ENCODE measurements at places on chromosomes 3 and 15.

GRCh38 chr3:172562871-172563865 is 39.9 kb upstream of the TNFSF10 start:
- DNase-seq: no peak

GRCh38 chr3:186895406-186895805 is 34.9 kb upstream of the ST6GAL1 start:
- no peak for DNase-seq

GRCh38 chr3:137692803-137693431 is 71.2 kb upstream of the SOX14 start:
- peak; percentile 54 for DNase-seq

DNA sequence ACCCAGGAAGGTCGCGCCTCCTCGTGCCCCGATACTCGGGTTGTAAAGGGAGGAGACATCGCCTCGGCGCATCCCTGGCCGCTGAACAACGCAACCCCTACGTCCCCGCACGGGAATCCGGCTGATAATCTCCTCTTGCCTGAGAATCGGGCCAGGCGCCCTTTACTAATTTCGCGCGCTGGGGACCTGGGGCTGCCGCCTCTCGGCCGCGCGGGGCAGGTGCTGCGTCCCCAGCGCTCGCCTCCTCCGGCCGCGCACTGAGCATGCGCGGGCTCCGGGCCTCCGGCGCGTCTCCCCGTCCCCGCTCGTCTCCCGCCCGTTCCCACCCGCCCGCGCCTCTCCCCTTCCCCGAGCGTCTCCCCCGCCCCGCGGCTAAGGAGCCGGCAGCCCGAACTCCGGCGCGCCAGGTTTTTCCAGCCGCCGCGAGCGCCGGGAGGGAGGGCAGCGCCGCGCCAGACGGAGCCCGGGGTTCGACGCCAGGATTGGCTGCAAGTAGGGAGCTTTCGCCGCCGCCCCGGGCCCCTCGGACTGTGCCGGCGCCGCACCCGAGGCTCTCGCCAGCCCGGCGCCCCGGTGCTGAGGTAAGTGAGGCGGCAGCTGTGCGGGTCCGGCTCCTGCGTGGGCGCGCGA is at the start of gene CNTN4:
Gene CNTN4, plus strand, starts transcription at position 469 of the 630 bp plus-strand sequence.
- peak; percentile 72 for DNase-seq
